ENCODE measurements at places on chromosomes 11 and 22.

DNA sequence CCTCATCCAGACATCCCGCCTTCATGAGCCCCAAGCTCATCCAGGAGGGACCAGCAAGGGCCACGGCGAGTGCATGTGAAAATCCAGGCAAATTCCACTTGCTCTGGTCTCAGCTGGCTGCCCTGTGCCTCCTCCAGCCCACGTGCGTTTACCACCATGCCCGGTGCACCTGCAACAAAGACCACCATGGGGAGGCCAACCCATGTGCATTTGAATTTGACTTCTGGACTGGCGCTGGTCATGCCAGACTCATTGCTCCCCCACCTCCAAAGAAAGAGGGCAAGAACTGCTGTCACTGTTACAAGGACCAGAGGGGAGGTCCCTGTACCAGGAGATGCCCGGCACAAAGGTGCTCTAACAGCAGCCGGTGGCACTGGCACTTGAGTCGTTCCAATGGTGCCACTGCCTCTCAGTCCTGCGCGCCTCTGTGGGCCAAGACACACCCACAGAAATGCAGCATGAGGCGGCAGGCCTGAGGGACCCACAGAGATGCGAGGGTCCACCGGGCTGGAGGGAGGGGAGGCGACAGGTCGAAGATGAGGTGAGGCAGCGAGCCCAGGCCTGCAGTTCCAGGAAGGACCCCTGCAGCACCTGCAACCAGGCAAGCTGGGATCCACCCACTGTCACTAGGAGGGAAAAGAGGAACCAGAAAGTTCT, 80.3 kb downstream of the PHF21B start:
- no peak for DNase-seq

- DNase-seq = no peak
These were observed 40.0 kb upstream of the RTL6 start for GRCh38 chr22:44538051-44538450.

- DNase-seq = no peak
These were observed 17.0 kb downstream of the SLC22A12 start for GRCh38 chr11:64608046-64608445.

DNA sequence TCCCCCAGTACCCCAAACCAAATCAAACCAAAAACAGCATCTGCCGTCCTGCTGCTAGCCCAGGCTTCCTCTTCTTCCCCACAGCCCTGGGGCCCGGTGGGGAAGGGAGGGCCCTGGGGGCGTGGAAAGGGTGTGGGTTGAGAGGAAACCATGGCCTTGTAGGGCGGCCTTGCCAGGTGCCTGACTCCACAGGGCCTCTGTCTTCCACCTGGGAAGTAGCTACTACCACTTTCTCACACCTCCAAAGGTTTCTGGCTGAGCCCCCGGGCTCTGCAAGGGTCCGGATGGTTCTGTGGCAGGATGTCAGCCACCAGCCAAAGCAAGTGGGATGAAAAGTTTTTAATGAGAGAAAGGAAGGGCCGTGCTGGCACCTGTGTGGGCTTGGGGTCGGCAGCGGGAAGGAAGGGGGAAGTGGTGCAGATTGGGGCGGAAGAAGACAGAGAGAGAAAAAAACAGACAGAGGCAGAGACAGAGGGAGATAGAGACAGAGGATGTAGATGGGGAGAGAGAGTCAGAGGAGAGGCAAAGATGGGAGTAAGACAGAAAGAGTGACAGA, 10.5 kb downstream of the TPST2 start:
- DNase-seq = no peak

DNA sequence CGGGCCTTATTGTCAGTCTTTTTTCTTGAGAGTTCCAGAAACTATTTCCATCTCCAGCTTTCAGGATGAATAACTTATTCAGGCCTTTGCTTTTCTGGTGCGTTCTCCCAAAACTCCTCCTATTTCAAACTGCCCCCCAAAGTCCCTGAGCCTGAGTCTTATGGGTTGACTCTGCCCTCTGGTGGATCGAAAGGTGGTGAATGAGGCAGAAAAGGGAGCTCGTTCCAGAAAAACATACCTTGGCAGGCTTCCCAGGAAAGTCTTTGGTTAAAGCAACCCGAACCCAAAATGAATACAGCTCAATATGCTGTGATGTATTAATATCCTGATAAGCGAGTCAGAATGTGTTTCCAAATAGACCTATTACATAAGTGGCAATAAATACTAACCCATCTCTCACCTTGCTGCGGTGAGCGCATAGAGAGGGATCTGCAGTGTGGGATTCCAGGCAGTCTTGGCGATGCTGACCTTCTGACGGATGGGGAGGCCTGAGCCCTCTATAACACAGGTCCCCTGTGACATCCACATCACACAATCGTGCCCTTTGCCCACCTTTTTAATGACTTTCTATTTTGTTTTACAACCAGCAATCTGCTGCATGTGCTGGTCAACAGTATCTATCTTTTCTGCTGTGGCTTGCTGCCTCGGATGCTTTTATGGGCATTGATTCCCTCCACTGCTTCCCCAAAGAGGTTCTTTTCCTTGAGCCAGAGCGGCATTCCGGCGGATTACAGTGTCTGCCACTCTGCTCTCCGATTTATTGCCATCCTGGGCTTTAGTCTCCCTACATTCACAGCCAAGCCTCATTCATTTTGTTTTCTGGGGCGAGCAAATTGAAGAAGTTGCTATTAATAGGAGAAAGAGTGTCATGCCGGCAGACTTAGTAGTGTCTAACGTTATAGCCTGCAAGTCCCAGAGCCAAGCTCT, 756.8 kb downstream of the NTM start:
- no peak for DNase-seq

- DNase-seq = no peak
These were observed 35.8 kb upstream of the MYRF start for GRCh38 chr11:61716478-61717285.

Measured in stimulated activated CD4-positive, alpha-beta T cell treated with anti-CD3 and anti-CD28 coated beads, TNF-alpha, amount 100 ng/mL, for 1 hour (primary cell).